ENCODE measurements at places on chromosomes 1 and 21.
A peak's percentile ranks its signal among the peaks of the same experiment; 100 is the strongest.

DNA sequence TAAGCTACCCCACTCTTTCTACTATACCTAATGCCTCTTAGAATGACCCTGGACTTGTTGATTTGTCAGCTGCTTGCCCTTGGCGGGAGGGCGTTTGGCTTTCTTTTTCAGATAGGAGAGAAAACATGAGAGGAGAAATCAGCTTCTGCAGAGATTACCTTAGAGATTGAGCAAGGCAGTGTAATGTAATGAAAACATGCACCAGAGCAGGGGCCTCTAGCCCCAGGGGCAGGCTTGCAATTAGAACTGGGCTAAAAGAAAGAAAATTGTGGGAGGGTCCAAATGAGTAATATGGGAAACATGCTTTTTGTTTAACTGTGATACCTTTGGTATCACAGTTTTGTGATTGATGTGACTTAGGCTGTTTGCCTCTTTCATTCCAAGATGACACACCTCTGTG is 89.7 kb downstream of the PBX1 start:
- DNase-seq, result no peak

DNA sequence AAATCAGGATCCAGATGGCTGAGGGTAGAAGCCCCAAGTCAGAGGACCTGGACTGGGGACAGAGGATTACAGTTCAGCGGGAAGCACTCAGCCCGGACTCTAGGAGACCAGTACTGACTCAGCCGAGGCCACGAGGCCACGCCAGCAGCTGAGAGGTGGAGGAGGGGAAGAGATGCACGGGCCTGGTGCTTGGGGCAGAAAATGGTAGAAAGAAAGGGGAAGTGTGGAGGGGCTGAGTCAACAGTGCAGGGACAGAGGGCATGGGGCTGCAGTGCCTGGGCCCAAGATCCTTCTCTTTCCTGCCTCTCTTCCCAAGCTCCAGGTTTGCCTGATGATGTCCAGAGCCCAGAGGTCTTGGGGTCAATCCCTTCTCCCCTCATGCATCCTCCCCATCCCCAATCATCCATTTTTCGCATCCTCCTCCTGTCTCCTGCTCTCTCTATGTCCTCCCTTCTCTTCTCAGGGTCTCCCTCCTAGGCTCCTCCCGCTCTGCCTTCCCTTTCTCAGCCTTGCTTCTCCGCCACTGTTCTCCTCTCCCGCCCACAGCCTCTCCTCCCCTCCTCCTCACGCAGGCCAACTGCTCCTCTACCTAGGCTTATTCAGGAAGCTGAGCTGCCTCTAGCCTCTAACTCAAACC is 7.7 kb downstream of the ARHGEF2 start:
- DNase-seq, result no peak

DNA sequence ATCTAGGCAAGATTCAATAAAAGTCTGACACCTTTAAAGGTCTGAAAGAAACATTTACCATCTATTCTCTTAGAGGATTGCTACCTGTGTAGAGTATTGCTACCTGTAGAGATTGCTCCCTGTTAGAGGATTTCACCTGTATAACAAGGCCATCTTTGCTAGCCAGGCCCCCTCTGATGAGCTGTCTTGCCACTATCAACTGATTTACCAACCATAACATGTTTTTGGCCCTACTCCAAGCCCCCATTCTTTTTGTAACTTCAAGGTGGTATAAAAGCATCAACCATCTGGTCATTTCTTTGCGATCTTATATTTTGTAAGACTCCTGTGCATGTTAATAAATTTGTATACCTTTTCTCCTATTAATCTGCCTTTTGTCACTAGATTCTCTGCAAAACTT is 424.7 kb upstream of the CAMK1G start:
- DNase-seq, result no peak

- DNase-seq, result no peak
Observed at GRCh38 chr1:207463021-207463420, 8.9 kb downstream of the CR2 start.

DNA sequence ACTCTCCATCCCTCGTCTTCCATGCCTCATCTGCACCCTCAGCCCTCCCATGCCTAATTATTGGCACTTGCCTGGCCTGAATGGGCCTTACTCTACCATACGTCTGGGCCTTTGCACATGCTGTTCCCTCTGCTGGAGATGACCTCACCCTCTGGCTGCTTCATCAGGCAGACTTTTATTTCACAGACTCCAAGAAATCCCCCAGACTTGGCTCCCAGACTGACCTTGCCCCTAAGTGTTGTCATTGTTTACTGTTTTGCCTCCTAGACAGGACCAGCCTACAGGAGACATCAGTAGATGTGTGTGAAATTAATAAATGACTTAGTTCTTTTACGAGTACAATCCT is 5.2 kb upstream of the AHDC1 start:
- no peak for DNase-seq

DNA sequence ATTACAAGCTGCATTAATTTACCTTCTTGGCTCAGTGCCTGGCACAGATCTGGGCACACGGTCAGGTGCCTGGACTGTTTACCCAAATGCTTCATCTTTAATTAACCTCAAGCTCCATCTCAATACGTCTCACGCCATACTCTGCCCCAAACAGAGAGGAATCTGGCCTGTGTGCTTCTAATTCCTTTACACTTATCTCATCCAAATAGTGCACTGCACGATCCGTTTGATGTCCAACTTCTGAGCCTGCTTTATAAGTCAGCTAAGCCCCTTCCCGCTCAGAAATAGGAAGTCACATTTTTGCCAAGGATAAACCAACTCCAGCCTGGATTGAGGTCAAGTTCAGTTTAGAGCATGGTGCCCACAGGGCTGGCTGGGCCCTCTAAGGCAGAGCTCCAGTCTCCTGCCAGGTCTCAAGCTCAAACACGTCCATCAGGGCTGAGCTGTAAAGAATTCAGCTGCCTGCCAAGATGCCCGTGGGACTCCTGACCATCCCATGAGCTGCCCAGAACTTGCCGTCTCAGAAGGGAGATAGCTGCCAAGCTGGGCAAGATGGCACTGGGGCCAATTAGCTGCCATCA is 233.5 kb downstream of the TRABD2B start:
- DNase-seq, result no peak

DNA sequence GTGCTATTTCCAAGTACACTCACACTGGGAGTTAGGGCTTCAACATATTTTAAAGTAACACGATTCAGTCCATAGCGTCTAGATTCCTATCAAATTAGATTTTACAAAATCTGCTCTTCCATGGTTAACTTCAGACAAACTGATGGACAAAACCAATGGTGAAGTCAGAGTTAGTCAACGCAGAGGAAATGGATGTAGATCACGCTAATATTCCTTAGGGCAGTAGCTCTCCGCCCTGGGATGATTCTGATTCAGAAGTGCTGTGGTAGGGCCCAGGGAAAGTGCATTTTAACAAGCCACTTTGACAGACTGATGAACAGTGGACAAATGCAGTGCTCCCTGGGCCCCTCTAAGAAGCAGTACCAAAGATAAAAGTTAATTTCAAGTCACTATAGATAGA is 83.2 kb downstream of the HIVEP3 start:
- DNase-seq, result no peak

- DNase-seq, result no peak
Observed at GRCh38 chr1:200526709-200527612, 93.6 kb downstream of the KIF14 start.

- DNase-seq, result no peak
Observed at GRCh38 chr1:171985639-171986038, 144.3 kb downstream of the DNM3 start.

DNA sequence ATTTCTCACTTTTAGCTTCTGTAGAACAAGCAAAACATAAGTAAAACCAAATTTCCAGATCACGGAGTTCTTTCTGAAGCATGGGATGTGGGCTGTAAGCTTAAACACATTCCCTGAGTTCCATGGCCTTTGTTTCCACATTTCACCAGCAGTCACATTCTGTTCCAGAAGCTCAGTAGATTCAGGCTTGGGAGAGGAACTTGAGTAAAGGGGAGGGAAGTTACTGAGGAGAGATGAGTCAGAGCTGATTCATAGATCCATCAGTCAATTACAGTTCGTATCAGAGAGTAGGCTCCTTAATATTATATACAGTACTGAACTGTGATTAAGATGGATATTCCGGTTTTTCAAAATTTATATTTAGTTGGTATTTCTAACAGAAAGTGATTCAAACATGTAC is 614.3 kb downstream of the NCAM2 start:
- DNase-seq, result peak; percentile 67

GRCh38 chr1:184929711-184930202 is 44.6 kb downstream of the NIBAN1 start:
- no peak for DNase-seq

- no peak for DNase-seq
Observed at GRCh38 chr1:110588991-110589390, 17.2 kb downstream of the KCNA2 start.

GRCh38 chr1:226725897-226726267 is 13.2 kb downstream of the ITPKB start:
- DNase-seq, result no peak

- DNase-seq, result no peak
Observed at GRCh38 chr1:52070704-52071103, 14.6 kb downstream of the BTF3L4 start.

- DNase-seq, result no peak
Observed at GRCh38 chr1:5814046-5814619, 178.1 kb downstream of the NPHP4 start.

GRCh38 chr1:84524590-84524989 is 18.2 kb upstream of the GNG5 start:
- no peak for DNase-seq

GRCh38 chr1:185894791-185895190 is 160.6 kb downstream of the HMCN1 start:
- no peak for DNase-seq

DNA sequence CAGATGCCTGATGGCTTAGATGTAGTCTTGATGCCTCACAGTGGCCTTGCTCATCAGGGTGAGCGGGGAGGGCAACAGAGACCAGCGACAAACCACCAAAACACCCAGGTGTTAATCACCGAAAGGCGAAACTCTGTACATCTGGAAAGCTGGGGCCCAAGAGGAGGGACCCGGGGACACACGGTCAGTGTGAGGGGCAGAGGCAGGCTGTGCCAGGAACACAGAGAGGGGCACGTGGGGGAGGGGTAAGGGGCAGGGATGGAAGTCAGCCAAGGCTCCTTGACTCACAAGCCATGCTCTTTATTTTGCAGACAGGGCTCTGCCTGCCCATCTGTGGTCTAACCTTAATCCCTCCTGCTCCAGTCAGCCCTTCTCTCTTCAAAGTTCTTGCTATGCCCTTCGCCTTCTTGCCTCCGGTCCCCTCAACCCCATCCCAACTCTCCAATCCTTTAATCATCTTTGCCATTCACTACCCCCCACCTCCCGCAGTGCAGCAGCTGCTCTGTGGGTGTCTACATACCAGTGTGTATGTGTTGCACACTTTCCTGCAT is 4.3 kb downstream of the MEF2D start:
- DNase-seq, result no peak

GRCh38 chr1:181947441-181947840 is 114.1 kb downstream of the ZNF648 start:
- no peak for DNase-seq

DNA sequence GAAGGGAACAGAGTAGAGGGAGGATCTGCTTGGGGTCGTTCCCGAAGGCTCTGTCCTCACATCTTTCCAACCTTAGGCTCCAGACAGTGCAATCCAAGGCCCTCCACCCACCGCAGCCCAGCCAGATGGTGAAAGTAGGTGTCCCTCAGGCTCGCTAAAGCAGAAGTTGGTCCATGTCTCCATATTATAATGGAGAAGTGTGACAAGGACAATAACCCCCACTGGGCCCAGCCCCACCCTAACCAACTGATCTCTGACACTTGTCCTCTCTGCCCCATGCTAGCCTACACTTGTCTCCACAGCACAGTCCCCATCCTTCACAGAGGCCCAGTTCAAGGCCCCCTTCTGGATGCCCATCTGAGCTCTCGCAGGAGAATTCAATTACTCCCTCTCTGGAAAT is 48.7 kb downstream of the DMAP1 start:
- DNase-seq, result no peak

GRCh38 chr1:92016720-92017316 is 13.0 kb upstream of the EPHX4 start:
- no peak for DNase-seq

- DNase-seq, result no peak
Observed at GRCh38 chr1:157189986-157190982, 52.1 kb upstream of the ETV3 start.

GRCh38 chr1:37631036-37631435 is 3.7 kb downstream of the RSPO1 start:
- no peak for DNase-seq

DNA sequence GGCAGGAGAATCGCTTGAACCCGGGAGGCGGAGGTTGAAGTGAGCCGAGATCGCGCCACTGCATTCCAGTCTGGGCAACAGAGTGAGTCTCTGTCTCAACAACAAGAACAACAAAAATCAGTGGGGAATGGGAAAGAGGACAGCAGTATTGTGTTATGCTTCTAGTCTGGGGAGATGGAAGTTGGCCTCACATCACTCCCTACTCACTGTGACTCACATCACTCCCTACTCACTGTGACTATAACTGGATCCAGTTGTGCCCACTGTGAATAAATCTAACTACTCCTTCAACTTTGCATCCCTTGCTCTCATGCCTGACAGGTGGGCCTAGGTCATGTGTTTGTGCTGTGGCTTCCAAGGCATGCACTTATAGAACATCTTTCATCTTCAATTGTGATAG is 285.4 kb upstream of the USP24 start:
- DNase-seq, result no peak

- peak; percentile 70 for DNase-seq
Observed at GRCh38 chr1:77513839-77514763, 168.4 kb downstream of the ZZZ3 start.

GRCh38 chr1:234696148-234696576 is 86.2 kb upstream of the IRF2BP2 start:
- no peak for DNase-seq

DNA sequence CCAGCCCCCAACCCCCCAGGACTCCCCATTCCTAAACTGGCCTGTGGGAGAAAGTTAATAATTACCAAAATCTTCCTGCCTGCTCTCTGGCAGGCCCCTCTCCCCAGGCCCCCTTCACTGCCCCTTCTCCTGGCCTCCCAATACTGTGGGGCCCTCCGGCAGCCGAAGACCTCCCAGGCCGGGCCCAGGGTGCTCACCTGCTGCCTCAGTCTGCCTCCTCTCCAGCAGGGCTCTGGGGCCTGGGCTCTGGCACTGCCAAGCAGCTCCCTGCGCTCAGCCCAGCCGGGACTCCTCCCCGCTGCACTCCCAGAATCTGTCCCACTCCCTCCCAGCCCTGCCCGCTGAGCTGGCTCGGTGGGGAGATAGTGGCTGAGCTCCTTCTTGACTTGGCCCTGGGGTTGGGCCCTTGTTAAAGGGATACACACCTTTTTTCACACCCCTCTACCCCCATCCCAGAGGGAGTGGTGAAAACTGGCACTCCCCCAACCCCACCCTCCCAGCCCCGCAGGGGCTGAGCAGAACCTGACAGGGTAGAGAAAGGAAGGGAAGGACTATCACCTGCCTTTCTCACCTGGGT is at the start of gene S100A16:
Gene S100A16, minus strand, starts transcription at position 383 of the 577 bp plus-strand sequence. CDS start 4,986 bp downstream, outside the sequence.
- no peak for DNase-seq

DNA sequence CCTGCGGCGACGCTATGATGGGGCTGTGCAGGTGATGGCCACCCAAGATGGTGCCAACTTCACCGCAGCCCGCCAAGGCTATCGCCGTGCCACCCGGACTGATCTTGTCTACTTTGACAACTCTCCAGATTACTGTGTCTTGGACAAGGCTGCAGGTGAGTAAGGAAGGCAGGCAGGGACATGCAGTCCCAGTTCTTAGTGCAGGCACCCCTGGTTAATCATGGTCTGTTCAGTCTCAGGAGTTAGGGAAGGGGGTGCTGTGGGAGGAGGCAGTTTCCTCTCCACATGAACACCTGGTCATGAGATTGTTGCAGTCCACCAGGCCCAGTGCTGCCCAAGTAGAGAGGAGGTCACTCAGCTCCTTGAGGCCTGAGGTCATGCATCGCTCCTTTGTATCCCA is 8.5 kb downstream of the WNT2B start:
- no peak for DNase-seq
